Mesenchymal stem cell (in vitro differentiated cells and primary cell): ENCODE measurements at places on chromosomes 7 and 10.

- no peak overlapping the region for H3K4me3 ChIP-seq
- H3K36me3 ChIP-seq = no peaks in the 10 kb centered on the region
- H3K27me3 ChIP-seq = no peaks in the 10 kb centered on the region
- no peak overlapping the region for H3K27ac ChIP-seq
- no peak for DNase-seq
Measured at GRCh38 chr7:4849390-4849789, 12.4 kb downstream of the PAPOLB start.

DNA sequence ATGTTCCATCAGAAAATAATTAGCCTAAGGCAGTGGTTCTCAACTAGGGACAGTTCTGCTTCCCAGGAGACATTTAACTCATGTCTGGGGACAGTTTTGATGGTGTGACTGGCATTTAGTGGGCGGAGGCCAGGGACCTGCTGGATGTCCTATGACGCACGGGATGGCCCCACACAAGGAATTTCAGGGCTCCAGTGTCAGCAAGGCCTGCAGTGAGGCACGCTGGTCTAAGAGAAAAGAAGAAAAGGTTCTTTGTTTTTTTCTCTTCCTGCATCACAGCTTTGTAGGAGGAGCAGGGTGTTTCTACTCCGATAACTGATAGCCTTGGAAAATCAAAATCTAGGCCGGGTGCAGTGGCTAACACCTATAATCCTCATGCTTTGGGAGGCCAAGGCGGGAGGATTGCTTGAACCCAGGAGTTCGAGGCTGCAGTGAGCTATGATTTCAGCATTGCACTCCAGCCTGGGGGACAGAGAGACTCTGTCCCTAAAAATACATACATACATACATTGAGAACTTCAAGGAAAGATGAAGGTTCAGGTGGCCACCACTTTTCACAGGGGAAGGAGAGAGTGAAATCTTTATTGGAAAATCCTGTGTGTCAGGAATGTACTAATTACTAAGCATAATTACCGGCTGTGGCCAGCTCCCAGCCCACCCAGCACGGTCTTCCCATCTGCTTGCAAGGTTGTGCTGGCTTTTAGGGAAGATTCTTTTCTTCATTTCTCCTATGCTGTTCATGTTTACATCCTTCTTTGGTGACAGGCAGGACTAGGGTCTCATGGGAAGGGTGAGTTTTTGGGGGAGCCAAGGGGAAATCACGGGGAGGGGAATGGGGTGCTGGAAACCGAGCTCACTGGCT, 150.4 kb downstream of the ACTR3B start:
- H3K27ac ChIP-seq = no peak overlapping the region
- H3K27me3 ChIP-seq = no peaks in the 10 kb centered on the region
- DNase-seq = no peak
- H3K4me3 ChIP-seq = no peak overlapping the region
- no peaks in the 10 kb centered on the region for H3K36me3 ChIP-seq
- H3K4me1 ChIP-seq = peaks cover 2% of the 10 kb centered on the region

DNA sequence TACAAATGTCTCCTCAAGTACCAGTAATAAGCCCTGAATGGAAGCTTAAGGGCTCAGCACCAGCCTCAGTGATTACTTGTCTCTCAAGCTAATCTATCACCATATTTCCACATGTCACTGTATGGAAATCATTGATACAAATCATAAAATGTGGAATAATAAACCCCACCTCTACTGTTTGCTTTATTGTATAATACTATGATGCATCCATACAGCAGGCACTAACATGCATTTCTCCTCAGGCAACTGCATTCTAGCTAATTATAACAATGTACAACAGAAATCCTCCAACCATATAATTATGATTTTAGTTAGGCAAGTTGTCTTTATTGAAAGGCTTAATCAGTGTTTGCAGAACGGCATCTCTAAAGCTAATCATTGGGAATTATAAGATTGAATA, 26.2 kb downstream of the CRPPA start:
- no peaks in the 10 kb centered on the region for H3K4me1 ChIP-seq
- H3K27ac ChIP-seq = no peak overlapping the region
- H3K27me3 ChIP-seq = no peaks in the 10 kb centered on the region
- H3K36me3 ChIP-seq = no peaks in the 10 kb centered on the region
- no peak for DNase-seq
- H3K4me3 ChIP-seq = no peak overlapping the region

- H3K4me1 ChIP-seq = no peaks in the 10 kb centered on the region
- H3K27me3 ChIP-seq = peaks cover 15% of the 10 kb centered on the region
- H3K27ac ChIP-seq = no peak overlapping the region
- H3K4me3 ChIP-seq = no peak overlapping the region
Measured at GRCh38 chr10:1171182-1171581, 115.0 kb downstream of the WDR37 start.

- H3K27ac ChIP-seq = no peak overlapping the region
- no peak overlapping the region for H3K4me3 ChIP-seq
- DNase-seq = peak; percentile 16
- no peaks in the 10 kb centered on the region for H3K36me3 ChIP-seq
- no peaks in the 10 kb centered on the region for H3K4me1 ChIP-seq
- H3K27me3 ChIP-seq = peaks cover 15% of the 10 kb centered on the region
Measured at GRCh38 chr10:96765406-96766240, 45.3 kb upstream of the PIK3AP1 start.

GRCh38 chr10:100653957-100654781, 91.2 kb upstream of the PAX2 start:
- H3K4me3 ChIP-seq = no peak overlapping the region
- H3K27ac ChIP-seq = no peak overlapping the region
- H3K27me3 ChIP-seq = peaks cover 72% of the 10 kb centered on the region
- H3K36me3 ChIP-seq = no peaks in the 10 kb centered on the region
- no peak for DNase-seq
